ENCODE measurements at places on chromosomes 12 and 14.
A peak's percentile ranks its signal among the peaks of the same experiment; 100 is the strongest.

DNA sequence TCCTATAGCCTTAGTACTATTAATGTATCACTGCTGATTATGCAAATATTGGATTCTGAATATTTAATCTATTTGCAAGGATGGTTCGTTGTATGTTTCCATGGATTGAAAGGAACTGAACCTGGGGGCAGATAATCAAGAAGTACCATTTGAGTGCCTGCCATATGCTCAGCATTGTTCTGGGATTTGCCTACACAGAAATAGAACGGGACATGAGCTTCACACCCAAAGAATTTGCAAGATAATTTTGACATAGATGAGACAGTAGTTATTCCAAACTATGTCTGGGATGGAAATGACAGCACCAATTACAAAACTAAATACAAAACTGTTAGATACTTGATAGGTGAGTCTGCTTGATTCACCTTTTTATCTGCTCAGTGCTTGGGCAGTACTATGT is 132.7 kb upstream of the NPAS3 start:
- DNase-seq, result no peak

DNA sequence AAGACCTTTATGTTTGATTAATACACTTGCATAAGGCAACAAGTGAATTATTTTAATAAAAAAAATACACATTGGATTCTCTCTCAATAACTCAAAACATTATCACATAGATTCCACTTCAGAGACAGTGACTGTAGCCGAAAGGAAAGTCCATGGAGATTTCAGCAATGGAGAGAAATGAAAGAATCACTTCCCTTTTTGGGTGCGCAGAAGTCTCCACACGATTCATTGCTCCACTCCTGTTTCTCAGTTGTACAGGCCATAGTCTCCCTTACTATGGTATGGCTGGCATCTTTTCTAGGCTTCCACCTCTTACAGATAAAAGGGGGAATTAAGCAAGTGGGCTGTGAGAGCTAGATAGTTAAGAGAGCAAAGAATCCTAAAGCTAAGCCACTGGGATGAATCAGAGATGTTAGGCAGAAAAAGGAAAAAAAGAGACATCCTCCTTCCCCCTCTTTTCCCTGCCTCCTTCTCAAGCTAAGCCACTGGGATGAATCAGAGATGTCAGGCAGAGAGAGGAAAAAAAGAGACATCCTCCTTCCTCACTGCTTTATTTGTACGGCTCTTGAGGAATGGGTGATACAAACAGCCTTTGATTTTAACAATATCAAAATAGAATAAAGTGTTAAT is 16.3 kb downstream of the ST8SIA1 start:
- DNase-seq, result no peak

DNA sequence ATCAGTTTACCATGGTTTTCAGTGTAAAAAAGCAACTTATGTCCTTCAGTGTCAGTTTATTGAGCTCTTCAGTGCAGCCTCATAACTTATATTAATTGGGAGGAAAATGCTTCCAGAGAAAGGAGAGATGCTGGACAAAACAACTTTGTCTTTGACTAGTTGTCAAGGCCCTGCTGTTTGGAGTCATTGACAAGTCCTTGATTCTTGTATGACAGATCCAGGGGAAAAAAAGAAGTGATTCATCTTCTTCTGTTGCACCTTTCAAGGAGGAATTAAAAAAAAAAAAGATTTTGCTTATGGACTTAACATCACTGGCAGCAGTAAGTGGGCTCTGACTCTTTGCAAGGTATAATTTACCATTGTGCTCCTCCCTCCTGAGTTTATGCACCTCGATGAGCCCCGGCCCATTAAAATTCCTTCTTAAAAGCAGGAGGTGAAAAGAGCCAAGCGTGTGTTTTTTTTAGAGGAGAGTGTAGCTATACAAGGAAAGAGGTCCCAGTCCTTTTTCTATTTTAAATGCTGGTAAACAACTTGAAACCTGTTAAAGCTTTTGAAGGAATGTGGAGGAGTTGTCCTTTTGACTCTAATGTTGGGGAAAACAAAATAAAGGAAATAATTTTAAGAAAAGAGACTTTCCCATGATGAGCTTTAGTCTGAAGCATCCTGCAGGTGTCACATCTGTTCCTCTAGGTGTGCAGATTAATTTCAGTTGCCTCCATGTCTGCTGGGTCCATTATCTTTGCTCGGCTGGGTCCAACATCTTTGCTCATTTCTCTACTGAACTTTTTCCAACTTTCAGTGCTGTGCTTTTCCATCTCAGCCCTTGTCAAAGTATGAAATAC is 431.6 kb downstream of the RAD51B start:
- DNase-seq, result no peak

GRCh38 chr12:74906224-74906623 is 303.4 kb downstream of the KCNC2 start:
- DNase-seq, result no peak

DNA sequence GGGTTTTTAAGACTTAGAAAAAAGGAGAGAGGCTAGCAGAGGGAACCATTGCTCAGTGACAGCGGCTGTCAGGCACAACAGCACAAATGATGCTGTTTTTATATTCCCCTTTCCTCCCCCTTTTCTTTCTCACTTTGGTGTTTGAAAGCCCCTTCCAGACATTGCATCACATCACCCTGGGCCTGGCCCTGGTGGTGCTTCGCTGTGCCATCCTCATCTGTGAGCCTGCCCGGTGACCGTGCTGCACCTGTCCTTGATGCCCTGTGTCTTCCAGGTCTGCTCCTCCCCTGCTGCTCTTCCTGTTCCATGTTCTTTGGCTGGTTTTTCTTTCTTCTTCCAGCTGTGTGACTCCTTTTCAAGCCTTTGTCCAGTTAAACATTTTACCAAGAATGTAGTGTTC is 24.8 kb downstream of the KLC1 start:
- no peak for DNase-seq

- DNase-seq, result peak; percentile 17
Measured at GRCh38 chr14:45201905-45202304, 51.1 kb downstream of the MIS18BP1 start.

DNA sequence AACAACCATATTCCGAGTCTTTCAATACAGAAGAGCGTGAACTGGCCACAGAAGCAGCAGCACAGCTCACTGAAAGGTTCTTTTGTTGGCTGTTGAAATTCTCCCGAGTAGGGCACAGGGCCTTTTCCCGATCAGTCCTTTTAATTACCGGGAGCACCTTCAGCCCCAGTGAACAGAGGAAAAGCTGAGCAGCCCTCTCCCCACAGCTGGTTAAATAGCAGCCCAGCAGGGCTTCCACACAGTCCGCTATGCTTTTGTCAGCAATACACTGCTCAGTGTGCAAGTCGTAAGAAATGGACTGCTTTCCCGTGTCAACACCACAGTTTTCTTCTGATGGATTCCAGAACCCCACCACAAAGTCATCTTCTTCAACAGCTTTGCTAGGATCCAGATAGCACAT is 61.3 kb downstream of the DICER1 start:
- DNase-seq, result no peak

GRCh38 chr12:99131751-99132199 is 486.7 kb downstream of the APAF1 start:
- peak; percentile 16 for DNase-seq

- no peak for DNase-seq
Measured at GRCh38 chr12:45214071-45214470, 1.8 kb upstream of the ANO6 start.

- DNase-seq, result peak; percentile 77
Measured at GRCh38 chr14:95774265-95775160, 60.6 kb upstream of the TCL1A start.

- DNase-seq, result peak; percentile 32
Measured at GRCh38 chr14:54219261-54220070, 177.3 kb upstream of the CDKN3 start.

DNA sequence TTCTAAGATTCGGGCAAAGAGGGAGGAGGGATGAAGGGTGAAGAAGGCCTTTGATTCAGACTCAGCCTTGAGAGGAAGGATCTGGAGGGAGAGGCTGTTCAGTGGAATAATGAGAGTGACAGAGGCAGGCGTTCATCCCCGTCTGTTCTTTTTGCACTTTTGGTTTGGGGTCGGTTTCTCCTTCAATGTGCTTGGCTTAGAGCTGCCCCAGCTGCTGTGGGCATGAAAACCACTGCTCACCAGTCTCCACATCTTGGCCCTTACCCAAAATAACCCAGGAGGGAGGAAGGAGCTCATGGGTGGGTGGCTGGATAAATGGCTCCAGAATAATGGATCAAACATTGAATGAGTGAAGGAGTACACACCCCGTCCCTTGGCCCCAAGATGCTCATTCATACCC is 261.7 kb upstream of the FKBP4 start:
- DNase-seq, result no peak

DNA sequence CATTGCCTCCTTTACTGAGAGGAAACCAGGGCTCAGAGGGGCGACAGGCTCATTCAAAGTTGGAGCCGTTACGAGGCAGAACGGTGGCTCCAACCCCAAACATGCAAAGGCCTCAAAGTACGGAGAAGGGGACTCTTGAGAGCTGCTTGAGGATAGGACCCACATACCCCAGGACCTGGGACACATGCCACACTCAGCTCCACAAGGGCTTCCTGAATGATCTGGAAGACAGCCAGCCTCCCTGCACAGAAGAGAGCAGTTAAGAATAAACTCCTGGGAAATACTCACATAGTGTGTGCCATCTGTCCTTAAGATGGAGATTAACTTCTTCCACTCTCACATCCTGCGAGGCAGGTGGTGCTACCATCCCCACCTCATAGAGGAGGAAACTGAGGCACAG is 26.6 kb upstream of the NXPH4 start:
- DNase-seq, result no peak

DNA sequence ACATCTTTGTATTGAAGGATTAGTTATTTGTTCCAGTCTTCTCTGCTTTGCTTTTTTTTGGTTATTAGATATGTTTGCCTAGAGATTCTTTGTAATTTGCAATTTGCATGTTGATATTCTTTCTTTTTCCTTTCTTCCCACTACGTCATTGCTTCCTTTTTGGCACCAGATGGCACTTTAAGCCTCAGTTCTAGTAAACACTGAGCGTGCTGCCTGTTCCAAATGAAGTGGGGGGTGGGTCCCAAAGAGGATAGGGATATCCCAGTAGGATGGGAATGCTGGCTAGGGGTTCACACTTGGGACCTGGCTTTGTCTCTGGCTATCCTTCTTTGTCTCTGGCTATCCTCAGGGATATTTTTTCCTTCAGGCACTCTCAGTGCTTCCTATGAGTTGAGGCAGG is 17.0 kb downstream of the EAPP start:
- DNase-seq, result no peak

- DNase-seq, result no peak
Measured at GRCh38 chr12:59944177-59944576, 348.3 kb downstream of the SLC16A7 start.

DNA sequence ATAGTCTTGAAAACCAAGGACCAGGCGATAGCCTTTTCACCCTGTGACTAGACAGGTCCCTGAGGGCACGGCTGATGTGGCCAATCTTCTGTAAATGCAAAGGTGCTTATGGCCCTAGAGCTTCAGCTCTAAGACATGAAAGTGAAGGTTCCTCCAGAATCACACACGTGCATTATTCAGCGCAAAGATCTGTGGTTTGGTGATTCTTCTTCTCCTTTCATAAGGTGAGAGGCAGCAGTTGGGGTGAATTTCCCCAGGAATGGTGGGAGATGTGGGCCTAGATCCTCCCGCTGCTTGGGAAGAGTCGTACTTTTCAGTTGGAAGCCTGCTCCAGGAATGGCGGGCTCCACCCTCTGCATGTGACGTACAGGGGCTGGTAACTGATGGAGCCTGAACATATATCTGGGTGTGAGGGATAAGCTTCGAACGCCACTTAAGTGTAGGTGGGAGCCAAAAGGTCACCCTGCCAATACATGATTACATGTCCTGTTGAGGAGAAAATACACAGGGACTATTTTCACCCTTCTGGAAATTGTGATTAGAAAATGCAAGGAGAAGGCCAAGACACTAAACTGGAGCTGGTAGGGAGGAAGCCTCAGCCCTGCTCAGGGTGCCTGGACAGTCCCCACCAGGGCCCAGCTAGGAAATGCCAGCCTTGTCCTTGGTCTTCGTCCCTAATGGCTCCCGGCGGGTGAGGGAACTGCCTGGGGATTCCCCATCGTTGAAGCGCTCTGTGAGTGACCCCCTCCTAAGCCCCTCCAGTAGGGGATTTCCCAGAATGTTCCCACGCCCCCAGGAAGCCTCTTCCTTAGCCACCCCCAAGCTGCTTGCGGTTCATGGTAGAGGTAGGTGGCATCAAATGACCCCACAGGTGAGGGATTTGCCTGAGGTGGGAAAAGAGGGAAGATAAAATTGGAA is 17.6 kb downstream of the BATF start:
- DNase-seq, result peak; percentile 70

- DNase-seq, result no peak
Measured at GRCh38 chr12:83057436-83057835, 370.7 kb downstream of the TMTC2 start.

DNA sequence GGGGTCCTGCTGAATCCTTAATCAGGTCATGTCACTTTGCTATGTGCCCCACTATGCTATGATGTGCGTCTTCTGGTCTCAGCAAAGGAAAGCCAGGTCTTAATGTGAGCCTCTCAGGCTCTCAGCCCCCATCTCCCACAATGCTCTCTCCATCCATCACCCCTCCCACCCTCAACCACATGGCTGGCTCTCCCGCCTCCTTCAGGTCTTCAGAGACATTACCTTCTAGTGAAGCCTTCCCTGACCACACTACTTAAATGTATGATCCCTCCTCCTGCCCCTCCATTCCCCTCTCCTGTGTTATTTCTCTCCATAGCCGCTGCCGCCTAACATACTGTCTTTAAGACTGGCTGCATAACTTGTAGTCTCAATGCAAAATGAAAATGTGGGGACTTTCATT is 50.5 kb downstream of the KRT80 start:
- DNase-seq, result no peak

DNA sequence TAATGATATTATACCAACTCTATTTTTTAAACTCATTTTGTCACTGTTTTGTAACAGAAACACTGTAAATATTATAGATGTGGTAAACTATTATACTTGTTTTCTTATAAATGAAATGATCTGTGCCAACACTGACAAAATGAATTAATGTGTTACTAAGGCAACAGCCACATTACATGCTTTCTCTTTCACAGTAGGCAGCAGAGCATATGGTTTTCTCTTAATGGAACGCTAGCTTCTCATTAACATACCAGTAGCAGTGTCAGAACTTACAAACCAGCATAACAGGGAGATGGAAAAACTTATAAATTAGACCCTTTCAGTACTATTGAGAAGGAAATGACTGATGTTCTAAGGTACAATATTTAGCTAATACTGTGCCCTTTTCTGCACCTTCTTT is 398.8 kb downstream of the PRKD1 start:
- no peak for DNase-seq

DNA sequence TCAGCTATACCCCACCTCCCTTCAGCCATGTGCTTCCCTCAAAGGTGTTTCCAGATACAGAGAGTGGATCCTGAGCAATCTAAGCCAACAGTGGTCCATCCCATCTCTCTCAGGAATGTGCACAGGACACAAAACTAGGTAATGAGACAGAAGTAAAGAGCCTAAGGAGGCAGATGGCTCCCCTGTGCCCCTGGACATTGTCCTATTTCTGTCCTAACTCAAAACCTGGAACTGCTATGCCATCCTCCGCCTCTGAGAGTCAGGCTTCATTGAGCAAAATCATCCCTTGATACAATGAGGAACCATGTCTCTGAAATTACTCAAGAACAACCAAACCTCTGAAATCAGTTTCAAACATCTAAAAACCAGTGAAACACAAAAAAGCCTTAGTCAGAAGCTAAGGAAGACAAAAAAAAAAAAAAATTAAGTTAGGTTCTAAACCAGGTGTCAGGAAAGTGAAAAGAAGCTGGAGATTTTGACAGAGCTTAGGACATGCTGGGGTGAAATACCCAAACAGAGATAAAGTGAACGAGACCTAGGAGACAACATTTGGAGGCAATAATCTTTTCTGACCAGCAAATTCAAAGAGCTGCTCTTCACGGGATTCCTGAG is 200.3 kb upstream of the PLEKHG7 start:
- DNase-seq, result peak; percentile 19

GRCh38 chr14:75969891-75970290 is 11.9 kb downstream of the TGFB3 start:
- no peak for DNase-seq
